ENCODE measurements at places on chromosomes 4 and X.

- peak; percentile 30 for DNase-seq
These were observed 622 bp downstream of the KLKB1 start for GRCh38 chr4:186227744-186228513.

DNA sequence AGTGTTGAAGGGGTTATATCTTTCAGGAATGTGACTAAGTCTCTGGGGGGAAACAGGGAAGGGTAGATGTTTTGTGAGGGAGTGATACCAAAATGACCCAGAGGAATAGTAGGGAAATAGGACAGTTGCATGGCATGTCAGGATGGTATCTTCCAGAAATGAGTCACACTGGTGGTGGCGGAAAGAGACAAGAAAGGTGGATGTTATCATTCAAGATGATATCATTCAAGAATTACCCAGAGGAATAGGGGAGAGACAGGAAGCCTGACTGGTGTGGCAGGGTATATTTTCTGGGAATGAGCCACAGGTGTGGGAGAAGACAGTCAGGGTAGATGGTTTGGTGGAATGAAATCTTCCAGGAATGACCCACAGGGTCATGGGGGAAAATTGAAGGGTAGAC lies 61.1 kb downstream of the MAOA start:
- DNase-seq, result no peak

GRCh38 chrX:72105436-72105835 lies 26.3 kb downstream of the RTL5 start:
- DNase-seq, result no peak

DNA sequence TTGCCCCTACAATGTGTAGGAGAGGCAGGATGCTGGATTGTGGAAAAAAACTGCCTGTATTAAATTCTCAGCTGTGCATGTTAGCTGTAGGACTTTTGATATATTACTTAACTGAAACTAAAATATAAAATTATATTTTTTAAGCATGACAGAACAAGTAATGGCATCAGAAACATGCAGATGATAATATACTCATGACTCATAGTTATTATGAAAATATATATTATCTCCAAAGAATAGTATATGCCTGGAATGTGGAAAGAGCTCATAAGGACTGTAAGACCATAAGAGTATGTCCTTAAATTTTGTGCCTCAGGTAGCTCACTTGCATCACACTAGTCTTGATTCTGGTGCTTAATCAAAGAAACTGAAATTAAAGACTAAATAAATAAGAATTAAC lies 1100.6 kb downstream of the TECRL start:
- DNase-seq, result no peak

DNA sequence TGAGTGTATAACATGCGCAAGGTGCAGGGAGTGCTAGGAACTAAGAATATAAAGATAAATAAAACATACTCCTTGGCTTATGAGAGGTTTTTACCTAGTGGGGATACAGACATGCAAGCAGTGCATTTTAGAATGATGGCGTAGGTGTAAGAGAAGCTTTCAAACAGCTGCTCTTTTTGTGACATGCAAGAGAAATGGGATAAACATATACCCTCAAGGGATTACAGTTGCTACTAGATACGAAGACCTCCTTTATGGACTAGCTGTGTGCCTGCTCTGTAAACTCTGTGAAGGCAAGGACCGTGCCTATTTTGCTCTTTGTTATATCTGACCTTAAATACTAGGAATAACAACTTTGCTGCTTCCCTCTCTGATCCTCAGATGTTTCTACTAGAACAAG lies 39.0 kb upstream of the SLITRK4 start:
- DNase-seq, result no peak

- DNase-seq, result no peak
These were observed 43.6 kb downstream of the STARD8 start for GRCh38 chrX:68690936-68691501.

DNA sequence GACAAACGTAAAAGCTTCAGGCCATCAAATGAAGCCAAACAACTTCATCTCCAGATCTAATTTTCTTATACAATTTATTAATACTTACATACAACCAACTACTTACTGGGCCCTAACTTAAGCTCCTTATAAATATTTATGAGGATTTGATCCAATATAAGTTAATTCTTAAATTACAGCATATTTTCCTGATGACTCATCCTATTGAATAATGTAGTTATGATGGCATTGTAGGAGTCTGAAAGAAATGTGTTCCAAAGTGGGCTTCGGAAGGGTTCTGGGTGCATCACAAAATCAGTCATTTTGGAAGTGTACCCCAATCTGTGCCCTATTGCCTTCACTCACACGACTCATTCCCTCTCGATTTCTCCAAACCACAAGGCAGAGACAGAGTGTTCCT lies 455.1 kb upstream of the CTSO start:
- DNase-seq, result no peak

DNA sequence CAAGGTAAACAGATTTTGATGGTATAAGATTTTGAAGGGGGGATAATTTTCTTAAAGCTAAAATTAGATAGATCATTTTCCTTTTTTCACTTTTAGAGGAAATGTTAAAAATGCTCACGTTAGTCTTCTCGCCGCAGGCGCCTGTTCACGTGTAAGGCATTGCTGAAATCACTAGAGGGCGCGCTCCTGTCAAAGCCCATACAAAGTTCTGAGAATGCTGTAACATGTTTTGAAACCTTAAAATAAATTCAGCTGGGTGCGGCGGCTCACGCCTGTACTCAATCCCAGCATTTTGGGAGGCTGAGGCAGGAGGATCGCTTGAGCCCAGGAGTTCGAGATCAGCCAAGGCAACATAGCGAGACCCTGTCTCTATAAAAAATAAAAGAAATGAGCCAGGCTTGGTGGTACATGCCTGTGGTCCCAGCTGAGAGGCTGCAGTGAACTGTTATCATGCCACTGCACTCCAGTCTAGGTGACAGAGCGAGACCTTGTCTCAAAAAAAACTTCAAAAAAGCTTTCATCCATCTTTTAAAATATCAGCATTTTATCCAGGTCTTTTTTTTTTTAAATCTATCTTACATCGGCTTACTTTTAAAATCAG lies 138.0 kb downstream of the RBMX2 start:
- DNase-seq, result no peak

- DNase-seq, result no peak
These were observed 38.7 kb upstream of the DCLK2 start for GRCh38 chr4:150039274-150040127.

DNA sequence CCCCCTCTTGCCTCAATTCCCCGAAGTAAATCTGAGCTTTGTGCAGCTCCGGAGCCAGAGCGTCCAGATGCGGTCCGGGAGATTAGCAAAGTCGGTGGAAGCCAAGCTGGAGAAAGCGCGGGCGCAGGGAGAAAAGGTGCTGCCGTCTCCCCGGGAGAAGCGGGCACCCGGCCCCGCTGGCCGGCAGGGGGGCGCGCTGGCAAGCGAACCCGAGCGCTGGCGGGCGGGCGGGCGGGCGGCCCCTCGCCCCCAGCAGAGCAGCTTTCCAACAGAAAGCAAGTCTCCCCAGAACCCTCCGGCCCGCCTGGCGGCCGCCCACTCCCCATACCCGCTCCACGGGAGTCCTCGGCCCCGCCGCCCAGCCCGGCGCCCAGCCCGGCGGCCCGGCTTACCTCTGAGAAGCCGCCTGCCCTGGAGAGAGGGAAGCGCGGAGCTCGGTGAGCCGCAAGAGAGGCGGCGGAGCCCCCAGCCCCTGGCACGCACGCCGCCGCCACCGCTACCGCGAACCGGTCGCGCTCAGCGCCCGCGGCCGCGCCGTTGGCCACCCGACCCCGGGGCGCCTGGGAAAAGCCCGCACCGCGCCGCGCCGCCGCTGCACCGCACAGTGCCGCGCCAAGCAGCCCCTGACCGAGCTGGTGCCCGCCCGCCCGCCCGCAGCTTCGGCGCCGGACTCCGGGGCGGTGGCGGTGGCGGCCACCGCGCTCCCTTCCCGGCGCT lies 529 bp upstream of the CITED1 start:
- no peak for DNase-seq

GRCh38 chr4:94540476-94540875 lies 88.7 kb downstream of the PDLIM5 start:
- no peak for DNase-seq

DNA sequence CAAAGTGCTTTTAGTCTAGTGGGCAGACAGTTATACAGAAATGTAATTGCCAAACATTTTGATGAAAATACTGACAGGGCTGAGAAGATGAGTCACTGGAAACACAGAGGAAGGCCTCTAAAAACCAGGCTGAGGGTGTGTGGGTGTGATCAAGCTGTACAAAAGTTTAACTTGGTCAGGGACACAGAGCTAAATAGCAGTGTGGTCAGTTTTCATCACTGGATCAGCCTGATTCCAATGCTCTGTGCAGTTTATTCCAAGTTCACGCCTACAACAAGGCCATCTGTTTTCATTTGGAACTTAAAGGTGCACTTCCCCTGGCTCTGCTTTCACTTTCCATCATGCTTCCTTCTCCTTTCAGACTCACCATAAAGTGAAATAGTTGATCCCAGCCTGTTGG lies 10.6 kb downstream of the CENPVL3 start:
- peak; percentile 6 for DNase-seq

DNA sequence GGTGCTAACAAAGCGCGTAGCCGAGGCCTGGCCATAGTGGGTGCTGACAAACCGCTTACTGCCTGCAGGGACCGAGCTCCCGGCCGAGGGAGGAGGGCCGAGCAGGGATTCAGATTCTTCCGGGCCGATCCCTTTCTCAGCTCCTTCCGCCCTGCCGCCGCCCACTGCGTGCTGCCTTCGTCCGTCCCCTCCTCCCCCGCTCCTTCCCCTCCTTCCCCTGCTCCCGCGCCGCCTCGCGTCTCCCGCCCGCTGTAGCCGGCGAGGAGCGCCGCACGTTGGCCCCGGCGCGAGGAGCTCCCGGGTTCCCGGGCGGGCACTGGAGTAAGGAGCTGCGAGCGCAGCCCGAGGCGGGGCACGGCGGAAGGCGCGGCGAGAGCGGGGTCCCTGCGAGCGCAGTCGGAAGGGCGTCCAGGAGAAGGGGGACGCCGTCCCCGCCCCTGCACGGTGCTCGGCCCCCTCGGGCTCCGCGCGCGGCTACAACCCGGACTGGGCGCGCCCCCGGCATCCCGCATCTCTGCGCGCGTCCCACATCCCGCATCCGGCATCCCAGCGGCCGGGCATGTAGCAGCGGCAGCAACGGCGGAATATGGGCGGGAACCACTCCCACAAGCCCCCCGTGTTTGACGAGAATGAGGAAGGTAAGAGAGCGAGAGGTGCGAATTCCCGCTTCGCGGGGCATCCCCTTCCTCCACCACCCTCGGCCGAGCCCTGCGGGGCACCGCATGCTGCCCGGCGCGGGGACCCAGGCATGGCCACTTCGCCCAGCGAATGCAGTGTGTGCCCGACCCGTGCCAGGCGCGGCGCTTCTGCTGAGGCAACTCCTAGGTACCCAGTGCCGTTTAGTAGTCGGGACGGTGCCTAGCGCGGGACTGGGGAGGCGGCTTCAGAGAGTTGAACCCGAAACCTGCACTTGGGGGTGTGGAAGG lies at the start of gene STK32B:
STK32B (plus strand) TSS at position 203 of the 926 bp plus-strand sequence.
- DNase-seq, result peak; percentile 65

GRCh38 chr4:1191621-1192020 lies 19.2 kb upstream of the SPON2 start:
- DNase-seq, result no peak

- no peak for DNase-seq
These were observed 51.7 kb downstream of the METTL14 start for GRCh38 chr4:118736900-118737299.

GRCh38 chr4:183986971-183987946 lies 82.2 kb downstream of the STOX2 start:
- peak; percentile 86 for DNase-seq

DNA sequence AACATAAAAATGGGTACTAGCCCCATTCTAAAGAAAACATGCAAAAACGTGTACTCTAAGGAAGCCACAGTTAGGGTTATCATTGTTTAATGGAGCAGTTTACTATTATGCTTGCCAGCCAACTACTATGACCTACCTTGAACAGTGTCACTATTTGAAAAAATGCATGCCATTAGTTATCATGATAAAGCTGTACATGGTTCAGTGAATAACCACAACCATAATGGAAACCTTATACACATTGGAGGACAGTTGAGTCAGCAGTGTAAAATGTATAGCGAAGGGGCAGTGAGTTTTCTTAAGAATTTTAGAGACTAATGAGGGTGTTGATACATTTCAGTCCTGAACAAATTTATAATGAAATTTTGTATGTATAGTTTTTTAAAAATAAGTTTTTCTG lies 381.9 kb downstream of the GRXCR1 start:
- no peak for DNase-seq

GRCh38 chr4:82957045-82957444 lies 53.6 kb downstream of the LIN54 start:
- DNase-seq, result no peak

- DNase-seq, result no peak
These were observed 112.8 kb upstream of the PITX2 start for GRCh38 chr4:110735686-110736085.

DNA sequence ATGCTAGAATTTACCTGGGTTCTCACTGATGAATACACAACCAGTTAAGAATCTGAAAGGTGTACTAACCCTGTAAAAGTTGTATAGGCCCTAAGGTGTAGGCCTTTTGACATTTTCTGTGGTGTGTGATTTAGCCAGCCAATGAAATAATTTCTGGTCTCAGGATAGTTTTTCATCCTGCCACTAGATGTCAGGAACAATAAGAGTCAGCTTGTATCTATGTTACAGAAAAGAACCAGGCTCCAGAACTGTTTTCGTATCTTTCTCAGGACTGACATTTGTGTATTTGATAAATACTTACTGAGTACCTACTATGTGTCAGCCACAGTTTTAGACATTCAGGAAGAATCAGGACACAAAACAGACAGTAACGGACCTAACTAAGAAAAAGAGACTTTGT lies 673.6 kb upstream of the TENM3 start:
- peak; percentile 22 for DNase-seq

DNA sequence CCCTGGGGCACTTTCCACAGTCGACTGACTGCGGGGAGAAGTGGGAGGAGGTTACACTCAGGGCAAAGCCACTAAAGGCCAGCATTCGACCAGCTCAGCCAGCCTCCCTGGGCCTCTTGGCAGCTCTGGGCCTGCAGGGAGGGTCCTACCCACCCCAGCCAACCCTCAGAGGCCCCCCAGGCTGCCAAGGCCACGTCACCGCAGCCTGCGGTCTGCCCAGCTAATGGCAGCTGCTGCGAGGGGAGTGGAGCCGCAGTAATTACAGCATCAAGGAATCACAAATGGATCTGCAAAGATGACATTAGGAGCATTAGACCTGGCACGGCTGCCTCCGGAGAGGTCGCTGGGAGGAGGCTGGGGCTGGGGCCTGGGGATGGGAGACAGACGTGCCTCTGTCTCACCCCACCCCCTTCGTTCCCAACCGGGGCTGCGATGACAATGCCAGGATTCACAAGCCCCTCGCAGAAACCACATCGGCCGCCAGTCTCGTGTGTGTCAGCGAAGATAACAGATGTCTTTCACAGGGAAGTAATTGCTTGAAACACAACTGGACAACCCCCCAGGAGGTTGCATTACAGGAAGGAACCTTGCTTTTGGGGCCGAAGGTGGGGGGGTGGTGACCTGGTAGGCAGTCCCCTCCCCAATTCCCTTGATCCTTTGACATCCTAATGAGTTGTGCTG lies 367.6 kb downstream of the BCOR start:
- DNase-seq, result no peak

DNA sequence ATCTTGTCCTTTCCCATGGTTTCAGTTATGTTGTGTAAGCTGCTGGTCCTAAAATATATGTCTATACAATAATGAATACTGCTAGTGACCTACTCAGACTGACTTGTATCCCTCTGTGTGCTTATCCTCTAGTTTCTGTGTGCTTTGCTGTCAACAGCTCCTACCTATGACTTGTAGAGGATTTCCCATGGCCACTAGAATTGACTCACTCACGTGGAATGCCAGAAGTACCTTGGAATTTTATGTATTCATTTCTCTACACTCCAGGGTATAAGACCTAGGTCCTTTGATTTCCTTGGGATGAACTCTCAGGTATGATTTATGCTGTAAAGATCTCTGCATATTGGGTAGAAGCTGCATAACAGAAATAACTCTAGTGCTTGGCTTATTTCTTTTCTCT lies 279.9 kb upstream of the SLIT2 start:
- no peak for DNase-seq
